B cell (primary cell): ENCODE measurements at places on chromosomes 7 and 10. TPM values are rescaled to one million over a fixed set of nuclear protein-coding genes. Genes with fewer than 3 reads are reported as not detected.

The AOAH gene
- polyA plus RNA-seq = 2.6 and 3.8 TPM in 2 replicates

The GNGT1 gene
- not detected in 2 replicates for polyA plus RNA-seq

The SLC16A9 gene
- polyA plus RNA-seq = 0.04 and 0.19 TPM in 2 replicates

The TEX47 gene
- not detected in 2 replicates for polyA plus RNA-seq

The JAZF1 gene
- polyA plus RNA-seq = 14.0 and 18.3 TPM in 2 replicates

The SORBS1 gene
- polyA plus RNA-seq = 0.21 and 0.36 TPM in 2 replicates

The C10orf53 gene
- polyA plus RNA-seq = not detected in 2 replicates

The ACBD7 gene
- polyA plus RNA-seq = 0.09 and 0.35 TPM in 2 replicates

The UFSP1 gene
- 1.2 and 3.6 TPM in 2 replicates for polyA plus RNA-seq

The NUDT13 gene
- 2.5 and 3.4 TPM in 2 replicates for polyA plus RNA-seq

The SEMA4G gene
- polyA plus RNA-seq = 0.75 and 0.84 TPM in 2 replicates

The TMEM236 gene
- 0.03 and 0.09 TPM in 2 replicates for polyA plus RNA-seq

The PRSS37 gene
- polyA plus RNA-seq = not detected in 2 replicates

The ADRB1 gene
- 0.09 and 0.10 TPM in 2 replicates for polyA plus RNA-seq

The VAX1 gene
- not detected in 2 replicates for polyA plus RNA-seq

The OR13A1 gene
- polyA plus RNA-seq = 5.8 and 8.2 TPM in 2 replicates

The ARHGEF35 gene
- polyA plus RNA-seq = 0.34 and 0.36 TPM in 2 replicates

The ABCB1 gene
- polyA plus RNA-seq = 8.5 and 13.7 TPM in 2 replicates

The WASL gene
- polyA plus RNA-seq = 1.8 and 2.0 TPM in 2 replicates
